Vagina (tissue), 2 donors: ENCODE measurements at places on chromosomes 12 and 14.

DNA sequence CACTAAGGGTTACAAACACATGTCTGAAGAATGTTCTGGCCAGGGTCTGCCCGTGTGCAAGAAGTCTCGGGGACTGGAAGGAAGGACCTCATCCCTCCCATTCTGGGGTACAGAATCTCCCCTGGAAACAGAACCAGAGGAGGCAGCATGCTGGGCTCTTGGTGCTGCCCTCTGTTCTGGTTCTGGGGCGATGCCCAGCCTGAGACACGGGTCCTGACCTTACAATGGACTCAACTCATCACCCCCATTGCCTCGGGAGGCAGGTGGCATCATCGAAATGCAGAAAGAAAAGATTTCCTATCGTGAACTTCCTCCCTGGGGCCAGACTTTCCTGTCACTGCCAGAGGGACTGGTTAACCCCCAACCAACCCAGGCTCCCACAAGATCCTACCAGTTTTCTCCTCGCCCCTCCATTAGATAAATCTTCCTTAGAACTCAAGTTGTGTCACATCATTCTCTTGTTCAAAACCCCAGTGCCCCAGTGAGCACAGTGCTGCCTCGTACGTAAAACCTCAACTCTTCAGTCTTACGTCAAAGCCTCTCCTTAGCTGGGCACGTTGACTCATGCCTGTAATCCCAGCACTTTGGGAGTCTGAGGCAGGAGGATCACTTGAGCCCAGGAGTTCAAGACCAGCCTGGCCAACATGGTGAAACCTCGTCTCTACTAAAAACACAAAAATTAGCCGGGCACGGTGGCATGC is 52.1 kb downstream of the PSMA6 start:
- no peak for DNase-seq

- no peak for DNase-seq
These were observed 53.8 kb downstream of the PEBP1 start for GRCh38 chr12:118189741-118190191.

- DNase-seq = no peak
These were observed 90.4 kb downstream of the PPP2R5E start for GRCh38 chr14:63452796-63453195.

GRCh38 chr14:69299286-69300035 is 39.5 kb downstream of the GALNT16 start:
- peak; percentile 79 for DNase-seq

DNA sequence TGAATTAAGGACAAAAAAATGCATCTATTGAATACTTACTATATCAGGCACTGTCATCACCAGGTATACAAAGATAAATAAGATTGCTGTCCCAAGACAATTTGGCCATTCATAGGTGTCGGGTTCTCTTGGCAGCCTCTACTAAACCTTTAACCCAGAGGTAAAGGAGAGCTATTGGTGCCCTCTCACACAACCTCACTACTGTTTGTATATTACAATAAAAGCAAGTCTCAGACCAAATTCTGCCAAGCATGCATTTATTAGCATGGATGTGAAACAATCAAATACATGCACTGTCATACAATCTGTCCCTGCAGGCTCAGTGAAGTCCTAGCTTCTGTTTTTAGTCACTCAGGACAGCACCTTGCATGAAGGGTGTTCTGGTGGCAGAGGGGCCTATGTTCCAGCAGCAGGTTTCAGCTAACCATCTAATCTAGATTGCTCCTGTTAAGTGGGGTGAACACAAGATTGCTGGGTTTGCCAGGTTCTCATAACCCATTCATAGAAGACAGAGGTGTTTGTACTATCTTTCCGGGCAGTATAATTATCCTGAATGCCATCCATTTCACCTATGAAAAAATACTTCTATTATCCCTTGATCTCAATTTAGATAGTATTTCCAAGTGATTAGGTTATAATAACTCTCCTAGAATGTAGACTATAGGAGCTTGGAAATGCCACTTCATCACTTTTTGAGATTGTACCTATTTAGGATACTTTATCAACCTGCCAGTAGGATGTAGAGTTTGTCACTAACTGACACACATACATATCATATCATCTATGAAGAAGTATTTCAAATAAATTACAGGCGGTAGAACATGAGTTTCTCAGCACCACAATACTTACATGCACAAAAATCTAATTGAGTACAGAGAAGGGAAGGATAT is 254.0 kb upstream of the KRR1 start:
- DNase-seq = no peak

DNA sequence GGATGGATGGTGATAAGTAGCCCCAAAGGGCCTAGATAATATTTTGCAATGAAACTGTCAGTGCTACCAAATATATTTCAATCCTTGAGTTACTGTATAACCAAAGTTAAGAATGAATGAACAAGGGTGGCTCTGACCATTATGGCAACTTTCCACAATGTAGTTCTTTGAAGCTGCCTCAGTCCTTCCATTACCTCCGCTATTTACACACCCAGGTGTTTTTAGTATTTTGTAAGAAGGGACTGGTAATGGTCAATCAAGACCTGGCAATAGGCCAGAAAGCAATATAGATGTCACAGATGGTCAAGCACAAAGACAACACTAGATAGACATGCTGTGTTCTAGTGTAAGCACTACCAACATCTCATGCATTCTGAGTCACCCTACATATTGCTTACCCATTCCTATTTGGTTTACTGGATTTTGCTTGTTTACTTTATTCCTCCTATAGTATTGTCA is 16.3 kb downstream of the DUSP16 start:
- no peak for DNase-seq

DNA sequence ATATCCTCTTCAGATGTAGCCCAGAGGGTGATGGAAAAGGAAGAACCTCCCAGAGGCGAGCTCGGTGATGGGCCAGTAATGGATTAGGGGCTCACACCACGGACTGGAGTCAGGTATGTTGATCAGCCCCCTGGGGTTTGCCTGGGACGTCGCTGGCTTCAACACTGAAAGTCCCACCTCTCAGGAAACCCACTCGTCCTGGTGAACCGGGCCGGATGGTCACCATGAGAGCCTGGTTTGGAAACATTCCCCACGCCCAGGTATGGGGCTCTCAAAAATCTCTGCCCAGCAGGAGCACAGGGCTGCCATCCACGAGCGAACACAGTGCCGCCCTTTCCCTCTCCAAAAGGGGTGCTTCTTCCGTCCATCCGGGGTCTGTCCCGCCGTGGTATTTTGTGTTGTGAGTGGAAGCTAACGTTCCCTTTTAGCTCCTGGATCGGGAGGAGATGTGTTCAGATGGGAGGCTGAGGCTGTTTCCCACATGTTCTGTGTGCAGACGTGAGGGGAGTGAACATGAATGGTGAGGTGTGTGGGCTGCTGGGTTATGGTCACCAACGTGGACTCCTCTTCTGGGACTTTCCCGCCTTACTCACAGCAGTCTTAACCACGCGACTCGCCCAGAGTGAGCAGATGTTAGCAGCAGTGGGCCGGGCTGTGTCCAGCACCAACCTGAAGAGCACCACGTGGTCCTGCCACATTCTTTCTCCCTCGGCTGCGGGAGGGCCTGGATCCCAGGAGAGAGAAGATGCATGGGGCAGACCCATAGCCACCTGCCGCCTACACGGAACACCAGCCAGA is 139.2 kb downstream of the KIF26A start:
- no peak for DNase-seq

DNA sequence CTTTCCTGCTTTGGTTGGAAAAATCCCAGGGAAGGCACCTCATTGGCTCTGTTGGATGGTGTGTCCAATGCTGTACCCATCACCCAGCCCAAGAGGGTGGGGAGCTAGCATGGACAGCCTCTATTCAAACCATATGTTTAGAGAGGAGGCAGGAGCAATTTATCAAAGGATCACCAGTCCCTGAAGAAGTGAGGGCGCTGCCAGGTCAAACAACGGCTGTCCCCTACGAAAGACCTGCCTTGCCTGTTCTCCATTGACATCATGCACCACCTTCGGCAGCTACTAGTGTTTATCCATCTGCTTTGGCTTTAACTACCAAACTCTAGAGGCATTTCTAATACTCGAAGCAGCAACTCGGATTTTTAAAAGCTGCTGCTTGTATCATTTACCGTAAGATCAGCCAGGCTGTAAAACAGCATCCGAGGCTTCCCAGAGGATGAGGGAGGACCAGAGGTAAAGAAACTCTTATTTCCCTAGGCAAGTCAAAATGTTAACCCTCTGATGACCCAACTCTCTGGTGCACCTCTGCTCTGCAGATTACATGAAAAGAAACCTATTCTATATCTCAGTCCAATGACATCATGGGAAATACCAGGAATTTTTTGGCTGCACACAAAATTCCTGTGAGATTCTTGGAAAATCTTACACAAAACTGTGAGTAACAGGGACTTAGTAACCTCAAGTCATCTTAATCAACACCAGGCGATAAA is 720.9 kb upstream of the TBX3 start:
- no peak for DNase-seq

DNA sequence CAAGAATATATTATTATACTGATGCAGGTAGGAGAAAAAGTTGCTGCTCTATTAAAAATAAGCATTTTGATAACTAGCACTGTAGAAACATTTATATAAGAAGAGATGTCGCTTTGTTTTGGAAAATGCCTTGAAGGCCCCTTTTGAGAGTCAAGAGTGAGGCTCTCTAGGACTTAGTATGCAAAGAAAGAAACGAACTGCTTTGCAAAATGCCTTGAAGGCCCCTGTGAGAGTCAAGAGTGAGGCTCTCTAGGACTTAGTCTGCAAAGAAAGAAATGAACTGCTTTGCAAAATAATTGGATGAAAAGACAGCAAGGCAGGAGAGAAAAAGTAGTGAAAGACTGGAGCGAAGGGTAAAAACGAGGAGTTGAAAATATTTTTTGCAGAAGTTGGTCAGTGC is 65.9 kb downstream of the AVPR1A start:
- no peak for DNase-seq

DNA sequence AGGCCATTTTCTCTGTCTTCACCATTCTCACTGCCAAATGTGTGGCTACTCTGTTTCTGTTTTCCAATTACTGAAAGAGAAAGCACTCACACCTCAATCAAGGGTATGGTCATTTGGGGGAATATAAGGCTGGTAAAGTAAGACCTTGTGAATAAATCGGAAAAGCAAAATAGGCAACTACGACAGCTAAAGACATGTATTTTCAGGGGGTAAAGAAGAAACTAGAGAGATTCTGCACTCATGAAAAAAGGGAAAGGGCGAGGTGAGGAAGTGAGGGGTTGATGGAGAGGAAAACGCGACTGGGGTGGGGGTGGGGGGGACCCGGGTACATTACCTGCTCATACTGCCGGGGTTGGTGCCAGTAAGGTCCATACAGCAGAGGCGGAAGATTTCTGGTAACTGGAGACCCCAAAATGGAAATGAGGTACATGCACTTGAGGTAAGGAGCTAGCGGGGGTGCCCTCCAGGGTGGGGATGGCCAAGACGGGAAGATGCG is 19.3 kb downstream of the CHD8 start:
- no peak for DNase-seq

- no peak for DNase-seq
These were observed 18.0 kb upstream of the YARS2 start for GRCh38 chr12:32773691-32774090.

GRCh38 chr14:103524002-103524935 is 1.6 kb upstream of the CKB start:
- DNase-seq = no peak

- DNase-seq = no peak
These were observed 691.0 kb upstream of the SEL1L start for GRCh38 chr14:82224610-82225009.

- no peak for DNase-seq
These were observed 4.3 kb upstream of the MMP19 start for GRCh38 chr12:55847033-55847432.

- DNase-seq = no peak
These were observed 52.9 kb downstream of the PRKCH start for GRCh38 chr14:61374284-61374683.
